A549 treated with GW870086 at 1 μM for 4 hours (cell line): ENCODE measurements at places on chromosomes 3 and 15. TPM values are rescaled to one million over a fixed set of nuclear protein-coding genes. Genes with fewer than 3 reads are reported as not detected.

TAGLN3 gene
- not detected in 5 replicates for total RNA-seq

DIPK2A gene
- 4.9 to 8.4 TPM (median 6.9 TPM) in 5 replicates for total RNA-seq

MRPS25 gene
- total RNA-seq, result 42.7 to 63.6 TPM (median 59.6 TPM) in 5 replicates

ANKRD34C gene
- not detected in 5 replicates for total RNA-seq

LRRIQ4 gene
- not detected in 5 replicates for total RNA-seq

WNT5A gene
- 0.42 to 1.1 TPM (median 0.74 TPM) in 5 replicates for total RNA-seq

CASR gene
- not detected in 5 replicates for total RNA-seq

CPA3 gene
- not detected in 5 replicates for total RNA-seq

MOBP gene
- 0.09 to 0.37 TPM in 2 of 5 replicates, not detected in the others for total RNA-seq

BBX gene
- 10.4 to 20.8 TPM (median 16.2 TPM) in 5 replicates for total RNA-seq

ALDH1L1 gene
- 0.08 to 0.24 TPM (median 0.15 TPM) in 5 replicates for total RNA-seq

WNT7A gene
- 0.06 to 0.19 TPM (median 0.07 TPM) in 5 replicates for total RNA-seq

THRB gene
- 1.1 to 1.4 TPM (median 1.3 TPM) in 5 replicates for total RNA-seq

CCR4 gene
- 0.06 to 0.10 TPM (median 0.08 TPM) in 3 of 5 replicates, not detected in the others for total RNA-seq
